ENCODE measurements at places on chromosomes 13 and 19.

DNA sequence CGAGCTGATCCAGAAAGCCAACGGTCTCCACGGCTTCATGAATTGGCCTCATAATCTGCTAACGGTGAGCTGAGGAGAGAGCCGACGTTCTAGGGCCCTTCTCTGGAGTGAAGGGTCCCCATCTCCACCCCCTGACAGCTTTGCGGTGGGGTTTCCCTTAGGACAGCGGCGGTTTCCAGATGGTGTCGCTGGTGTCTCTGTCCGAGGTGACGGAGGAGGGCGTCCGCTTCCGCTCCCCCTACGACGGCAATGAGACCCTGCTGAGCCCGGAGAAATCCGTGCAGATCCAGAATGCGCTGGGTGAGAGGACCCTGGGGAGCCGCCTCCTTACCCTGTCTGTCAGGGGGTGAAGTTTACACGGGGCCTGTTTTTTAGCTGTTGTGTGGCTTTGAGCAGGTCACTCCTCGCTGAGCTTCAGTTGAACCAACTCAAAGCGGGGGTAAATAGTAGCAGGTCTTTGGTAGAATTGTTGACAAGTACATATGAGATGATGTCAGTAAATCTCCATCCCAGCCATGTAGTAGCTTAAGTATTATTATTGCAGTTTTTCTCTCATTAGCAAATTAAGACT is 801 bp downstream of the QTRT1 start:
- H3K4me3 ChIP-seq, result peak overlapping the region; percentile 95
- H3K27me3 ChIP-seq, result no peaks in the 10 kb centered on the region
- no peak overlapping the region for H3K27ac ChIP-seq
- DNase-seq, result no peak

DNA sequence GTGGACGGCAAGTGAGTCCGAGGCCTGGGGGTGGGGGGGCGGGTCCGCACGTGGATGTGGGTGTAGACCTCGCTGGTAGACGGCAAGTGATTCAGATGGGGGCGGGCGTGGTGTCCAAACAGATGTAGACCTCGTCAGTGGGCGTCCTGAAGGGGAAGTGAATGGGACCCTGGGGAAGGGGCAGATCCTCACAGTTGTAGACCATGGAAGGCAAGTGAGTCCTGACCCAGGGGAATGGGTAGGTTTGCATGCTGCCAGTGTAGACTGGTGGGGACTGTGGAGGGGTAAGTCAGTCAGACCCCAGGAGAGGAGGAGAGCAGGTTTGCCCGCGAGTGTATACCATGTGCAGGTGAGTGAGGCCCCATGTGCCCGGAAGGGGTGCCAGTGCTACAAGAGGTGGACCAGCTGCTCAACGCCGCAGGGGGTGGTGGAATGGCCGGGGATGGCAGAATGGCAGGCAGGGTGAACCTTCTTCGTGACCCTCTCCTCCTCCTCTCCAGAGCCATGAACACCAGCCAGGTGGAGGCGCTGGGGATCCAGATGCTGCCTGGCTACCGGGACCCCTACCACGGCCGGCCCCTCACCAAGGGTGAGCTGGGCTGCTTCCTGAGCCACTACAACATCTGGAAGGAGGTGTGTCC is 22.1 kb downstream of the COLGALT1 start:
- no peaks in the 10 kb centered on the region for H3K4me1 ChIP-seq
- H3K4me3 ChIP-seq, result no peak overlapping the region
- no peaks in the 10 kb centered on the region for H3K27me3 ChIP-seq
- peaks cover 67% of the 10 kb centered on the region for H3K36me3 ChIP-seq
- no peak overlapping the region for H3K27ac ChIP-seq
- DNase-seq, result no peak

- DNase-seq, result no peak
- no peaks in the 10 kb centered on the region for H3K36me3 ChIP-seq
- H3K27ac ChIP-seq, result no peak overlapping the region
- no peak overlapping the region for H3K4me3 ChIP-seq
- peaks cover 69% of the 10 kb centered on the region for H3K4me1 ChIP-seq
Measured at GRCh38 chr13:50672025-50672424, 171.5 kb downstream of the DLEU7 start.

- DNase-seq, result no peak
- H3K27ac ChIP-seq, result no peak overlapping the region
- H3K4me3 ChIP-seq, result no peak overlapping the region
- H3K36me3 ChIP-seq, result peaks cover 3% of the 10 kb centered on the region
- H3K27me3 ChIP-seq, result no peaks in the 10 kb centered on the region
- peaks cover 11% of the 10 kb centered on the region for H3K4me1 ChIP-seq
Measured at GRCh38 chr13:114082849-114083645, 49.4 kb downstream of the RASA3 start.

DNA sequence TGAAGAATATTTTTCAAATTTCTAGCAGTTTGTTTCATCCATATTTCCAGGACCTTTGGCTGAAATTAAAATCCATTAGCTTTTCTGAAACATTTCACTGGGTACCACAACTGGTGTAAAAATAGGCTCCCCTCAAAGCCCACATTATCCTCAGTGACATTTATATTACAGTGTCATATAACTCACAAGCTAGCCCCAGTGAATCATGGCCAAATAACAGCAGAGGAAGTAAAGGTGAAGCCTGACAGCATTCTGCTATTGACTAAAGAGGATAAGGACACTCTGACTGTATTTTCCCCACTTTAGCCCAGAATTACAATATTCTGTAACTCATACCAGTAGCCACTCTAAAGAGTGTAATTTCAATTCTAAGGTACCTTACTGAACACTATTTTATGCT is 21.9 kb downstream of the KCTD12 start:
- H3K27me3 ChIP-seq, result no peaks in the 10 kb centered on the region
- H3K4me1 ChIP-seq, result no peaks in the 10 kb centered on the region
- no peak overlapping the region for H3K4me3 ChIP-seq
- H3K36me3 ChIP-seq, result no peaks in the 10 kb centered on the region
- H3K27ac ChIP-seq, result no peak overlapping the region
- DNase-seq, result no peak

Measured in thymus (tissue), 14 donors.